Hepatocyte (in vitro differentiated cells): ENCODE measurements at places on chromosomes 5 and 9. TPM values are rescaled to one million over a fixed set of nuclear protein-coding genes. Genes with fewer than 3 reads are reported as not detected.

The ARID3C gene
- polyA plus RNA-seq: 0.21 TPM in 1 of 2 replicates, not detected in the other

- H3K27me3 ChIP-seq: peaks cover 12% of the 10 kb centered on the region
- H3K4me3 ChIP-seq: peak overlapping the region; percentile 47
- no peaks in the 10 kb centered on the region for H3K4me1 ChIP-seq
- no peaks in the 10 kb centered on the region for H3K36me3 ChIP-seq
- H3K27ac ChIP-seq: peak overlapping the region; percentile 57
These were observed 519.6 kb downstream of the CTNND2 start for GRCh38 chr5:11384441-11385250.

- no peaks in the 10 kb centered on the region for H3K27me3 ChIP-seq
- H3K4me1 ChIP-seq: peaks cover 52% of the 10 kb centered on the region
- DNase-seq: no peak
- no peak overlapping the region for H3K4me3 ChIP-seq
- H3K36me3 ChIP-seq: no peaks in the 10 kb centered on the region
These were observed 5.3 kb downstream of the GSN start for GRCh38 chr9:121273064-121273775.

The PCDHGA3 gene
- polyA plus RNA-seq: 0.45 TPM in 1 of 2 replicates, not detected in the other

- H3K4me3 ChIP-seq: no peak overlapping the region
- H3K27me3 ChIP-seq: no peaks in the 10 kb centered on the region
These were observed 49.1 kb upstream of the VPS13A start for GRCh38 chr9:77128125-77128789.

DNA sequence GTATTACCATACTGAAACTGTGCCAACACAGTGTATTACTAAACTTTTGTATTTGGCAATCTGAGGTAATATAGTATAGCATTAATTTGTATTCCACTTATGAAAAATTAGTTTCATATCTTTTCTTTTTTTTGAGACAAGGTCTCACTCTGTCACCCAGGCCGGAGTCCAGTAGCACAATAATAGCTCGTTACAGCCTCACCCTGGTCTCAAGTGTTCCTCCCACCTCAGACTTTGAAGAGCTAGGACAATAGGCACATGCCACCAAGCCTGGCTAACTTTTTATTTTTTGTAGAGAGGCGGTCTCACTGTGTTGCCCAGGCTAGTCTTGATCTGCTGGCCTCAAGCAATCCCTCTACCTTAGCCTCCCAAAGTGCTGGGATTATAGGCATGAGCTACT lies 36.1 kb downstream of the POLK start:
- H3K36me3 ChIP-seq: no peaks in the 10 kb centered on the region
- no peaks in the 10 kb centered on the region for H3K4me1 ChIP-seq
- DNase-seq: no peak
- no peak overlapping the region for H3K4me3 ChIP-seq
- no peak overlapping the region for H3K27ac ChIP-seq

DNA sequence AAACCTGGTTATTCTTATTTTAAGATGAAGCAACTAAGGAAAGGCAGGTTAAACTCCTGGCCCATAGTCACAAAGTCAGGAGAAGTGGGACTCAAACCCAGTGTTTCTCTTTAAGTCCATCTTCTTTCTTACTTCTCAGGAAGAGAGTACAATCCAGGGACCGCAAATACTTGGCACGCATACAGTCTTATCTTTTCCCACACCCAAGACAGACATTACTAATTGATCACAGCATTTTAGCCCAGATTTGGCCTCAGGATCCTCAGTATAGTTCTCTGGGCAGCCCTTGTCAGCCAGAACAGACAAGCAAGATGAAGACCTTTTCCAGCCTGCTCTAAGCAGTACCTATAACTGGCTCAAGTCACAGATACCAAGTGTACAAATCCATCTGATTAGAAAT lies 125.5 kb upstream of the RAI14 start:
- no peak overlapping the region for H3K27ac ChIP-seq
- H3K4me3 ChIP-seq: no peak overlapping the region
- H3K27me3 ChIP-seq: no peaks in the 10 kb centered on the region
- peaks cover 21% of the 10 kb centered on the region for H3K4me1 ChIP-seq

DNA sequence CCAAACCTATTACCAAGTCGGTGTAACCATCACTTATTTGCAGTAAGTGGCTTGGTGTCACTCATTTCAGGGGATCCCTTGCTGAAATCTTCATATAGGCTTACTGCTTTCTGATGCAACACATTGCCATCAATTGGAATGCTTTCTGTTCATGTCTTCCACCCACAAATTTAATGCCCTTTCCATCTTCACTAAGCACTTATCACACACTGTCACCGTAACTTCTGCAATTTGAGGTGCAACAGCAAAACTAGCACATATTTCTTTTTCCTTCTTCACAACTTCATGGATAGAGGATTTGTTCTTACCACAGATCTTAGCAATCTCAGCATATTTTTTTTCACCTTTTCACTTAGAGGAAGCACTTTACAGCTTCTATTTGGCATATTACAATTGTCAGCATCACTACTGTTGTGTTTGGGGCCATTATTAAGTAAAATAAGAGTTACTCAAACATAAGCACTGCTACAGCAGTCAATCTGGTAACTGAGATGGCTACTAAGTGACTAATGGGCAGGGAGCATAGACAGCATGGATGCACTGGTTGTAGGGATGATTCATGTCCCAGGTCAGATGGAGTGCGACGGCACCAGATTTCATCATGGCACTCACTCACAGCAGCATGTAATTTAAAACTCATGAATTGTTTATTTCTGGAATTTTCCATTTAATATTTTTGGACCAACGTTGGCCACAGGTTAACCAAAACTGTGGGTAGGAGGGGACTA lies 70.1 kb downstream of the PIP5K1B start:
- DNase-seq: no peak
- H3K27me3 ChIP-seq: no peaks in the 10 kb centered on the region
- H3K27ac ChIP-seq: peak overlapping the region; percentile 51
- H3K4me1 ChIP-seq: peaks cover 1% of the 10 kb centered on the region
- no peaks in the 10 kb centered on the region for H3K36me3 ChIP-seq
- no peak overlapping the region for H3K4me3 ChIP-seq

DNA sequence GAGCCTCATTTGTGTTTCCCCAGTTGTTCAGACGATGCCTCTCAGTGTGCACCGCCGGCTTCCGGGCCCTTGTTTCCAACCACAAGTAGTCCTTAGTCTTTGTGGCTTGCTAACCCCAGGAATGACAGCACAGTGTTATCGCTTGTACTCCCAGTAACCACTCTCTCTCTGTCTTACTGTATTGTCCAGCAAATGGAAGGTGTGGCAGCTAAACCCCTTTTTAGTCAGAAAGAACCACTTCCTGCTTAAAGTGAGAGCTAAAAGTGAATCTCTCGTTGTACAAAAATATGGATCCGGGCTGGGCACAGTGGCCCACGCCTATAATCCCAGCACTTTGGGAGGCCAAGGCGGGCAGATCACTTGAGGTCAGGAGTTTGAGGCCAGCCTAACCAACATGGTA lies 61.3 kb downstream of the ENC1 start:
- no peak for DNase-seq
- peak overlapping the region; percentile 78 for H3K27ac ChIP-seq
- no peaks in the 10 kb centered on the region for H3K27me3 ChIP-seq
- H3K36me3 ChIP-seq: no peaks in the 10 kb centered on the region
- H3K4me1 ChIP-seq: peaks cover 14% of the 10 kb centered on the region

The RNF183 gene
- polyA plus RNA-seq: 0.21 and 0.85 TPM in 2 replicates

GRCh38 chr9:13568841-13569601 lies 289.5 kb upstream of the MPDZ start:
- H3K27ac ChIP-seq: peak overlapping the region; percentile 65
- no peaks in the 10 kb centered on the region for H3K27me3 ChIP-seq
- H3K4me3 ChIP-seq: peak overlapping the region; percentile 23
- no peaks in the 10 kb centered on the region for H3K36me3 ChIP-seq
- peak; percentile 9 for DNase-seq

DNA sequence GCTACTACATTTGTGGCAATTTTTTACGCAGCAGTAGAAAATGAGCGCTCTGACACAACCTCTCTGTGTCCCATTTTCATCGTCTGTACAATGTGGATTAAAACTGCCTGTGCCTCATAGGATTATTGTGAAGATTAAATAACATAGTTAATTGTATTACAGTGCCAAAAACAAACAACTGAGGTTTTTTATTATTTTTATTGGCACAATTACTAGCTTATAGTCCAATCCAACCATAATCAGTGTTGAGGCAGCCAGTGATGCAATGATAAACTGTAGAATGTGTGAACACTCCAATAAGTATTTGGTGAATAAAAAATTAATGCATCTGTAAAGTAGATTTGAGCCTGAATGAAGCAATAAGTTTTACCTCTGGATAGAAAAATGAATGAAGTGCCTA lies 588.3 kb downstream of the DNAH5 start:
- no peak overlapping the region for H3K4me3 ChIP-seq
- no peaks in the 10 kb centered on the region for H3K4me1 ChIP-seq
- no peaks in the 10 kb centered on the region for H3K36me3 ChIP-seq
- no peak for DNase-seq
- H3K27me3 ChIP-seq: no peaks in the 10 kb centered on the region

- H3K27ac ChIP-seq: peak overlapping the region; percentile 77
- no peak overlapping the region for H3K4me3 ChIP-seq
- H3K4me1 ChIP-seq: peaks cover 11% of the 10 kb centered on the region
- no peak for DNase-seq
- no peaks in the 10 kb centered on the region for H3K27me3 ChIP-seq
These were observed 134.4 kb downstream of the AOPEP start for GRCh38 chr9:94860678-94861588.
